ENCODE measurements at places on chromosomes 5 and 9. TPM values are rescaled to one million over a fixed set of nuclear protein-coding genes. Genes with fewer than 3 reads are reported as not detected.

GRCh38 chr9:4155221-4156026, 144.4 kb downstream of the GLIS3 start:
- no peak for DNase-seq

DNA sequence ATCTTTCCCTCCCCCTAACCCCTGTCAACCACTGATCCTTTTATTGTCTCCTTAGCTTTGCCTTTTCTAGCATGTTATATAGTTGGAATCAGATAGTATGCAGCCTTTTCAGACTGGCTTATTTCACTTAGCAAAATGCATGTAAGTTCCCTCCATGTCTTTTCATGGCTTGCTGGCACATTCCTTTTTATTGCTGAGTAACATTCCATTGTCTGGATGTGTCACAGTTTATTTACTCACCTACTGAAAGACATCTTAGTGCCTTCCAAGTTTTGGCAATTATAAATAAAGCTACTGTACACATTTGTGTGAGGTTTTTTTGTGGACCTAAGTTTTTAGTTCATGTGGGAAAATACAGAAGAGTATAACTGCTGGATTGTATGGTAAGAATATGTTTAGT, 230.1 kb downstream of the PBX3 start:
- no peak for DNase-seq

Gene SLC36A3
- total RNA-seq = not detected

Gene PCDHB5
- 3.4 TPM for total RNA-seq

GRCh38 chr9:15469862-15470261, 40.9 kb downstream of the PSIP1 start:
- DNase-seq = no peak

DNA sequence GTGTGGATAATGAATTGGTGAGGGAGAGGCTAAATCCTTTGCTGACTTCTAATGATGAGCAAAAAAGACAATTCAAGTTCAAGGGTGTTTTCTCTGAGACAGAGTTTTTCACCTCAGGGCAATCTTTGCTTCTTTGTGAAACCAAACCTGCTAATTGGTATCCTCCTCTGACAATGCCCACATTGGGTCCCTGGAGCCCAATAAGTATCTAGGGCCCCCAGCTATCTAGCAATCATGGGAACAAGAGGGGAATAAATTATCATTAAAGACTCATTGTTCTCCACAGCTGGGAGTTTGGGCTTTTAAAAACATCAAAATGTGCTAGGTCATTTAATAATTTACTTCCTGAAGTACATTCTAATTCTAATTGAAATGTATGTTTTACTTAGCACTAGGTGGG, 227.3 kb downstream of the TMEM167A start:
- no peak for DNase-seq

Gene P4HA2
- total RNA-seq = 21.8 TPM

GRCh38 chr9:136516191-136516654, 29.6 kb downstream of the NOTCH1 start:
- no peak for DNase-seq

Gene FABP6
- total RNA-seq = not detected

Gene IL5
- not detected for total RNA-seq

All from breast epithelium (tissue), 4 donors.